ENCODE measurements at places on chromosomes 4 and X. TPM values are rescaled to one million over a fixed set of nuclear protein-coding genes. Genes with fewer than 3 reads are reported as not detected.

DMP1 gene
- total RNA-seq, result not detected

DNA sequence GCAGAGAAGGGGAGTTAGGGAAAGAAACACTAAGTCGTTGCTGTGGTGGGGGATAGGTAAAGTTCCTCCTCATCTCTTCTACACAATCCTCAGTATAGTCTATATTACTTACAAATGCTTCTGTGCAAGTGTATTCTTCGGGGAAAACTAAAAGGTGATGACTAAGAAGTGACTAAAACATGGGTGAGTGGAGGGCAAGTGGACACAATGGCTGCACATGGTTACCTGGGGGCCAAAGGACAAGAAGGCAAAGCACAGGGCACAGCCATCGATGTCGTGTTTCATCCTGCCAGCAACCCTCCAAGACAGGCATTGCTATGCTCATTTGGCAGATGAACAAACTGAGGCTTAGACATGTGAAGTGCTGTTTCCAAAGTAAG, 35.5 kb upstream of the CCKAR start:
- no peak for DNase-seq

SNCA gene
- 0.19 TPM for total RNA-seq

DNA sequence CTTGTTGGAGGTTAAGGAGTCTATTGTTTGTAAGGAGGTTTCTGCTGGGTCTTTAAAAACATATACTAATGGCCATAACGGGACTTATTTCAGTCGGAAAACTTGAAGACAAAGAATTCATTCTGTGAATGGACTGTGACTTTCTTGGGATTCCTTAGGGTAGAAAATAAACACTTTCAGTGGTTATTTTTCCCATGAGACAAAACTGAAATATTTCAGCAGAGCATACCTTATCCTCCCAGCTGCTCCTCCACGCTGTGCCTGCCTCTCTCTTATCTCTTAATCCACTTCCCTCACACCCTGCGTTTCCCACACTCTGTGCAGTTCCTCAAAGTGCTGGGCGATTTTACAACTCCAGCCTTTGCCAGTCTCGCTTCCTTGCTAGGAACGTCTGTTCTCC, 47.1 kb upstream of the SORBS2 start:
- DNase-seq, result no peak

GPAT3 gene
- 3.6 TPM for total RNA-seq

MAGEC3 gene
- total RNA-seq, result not detected

DNA sequence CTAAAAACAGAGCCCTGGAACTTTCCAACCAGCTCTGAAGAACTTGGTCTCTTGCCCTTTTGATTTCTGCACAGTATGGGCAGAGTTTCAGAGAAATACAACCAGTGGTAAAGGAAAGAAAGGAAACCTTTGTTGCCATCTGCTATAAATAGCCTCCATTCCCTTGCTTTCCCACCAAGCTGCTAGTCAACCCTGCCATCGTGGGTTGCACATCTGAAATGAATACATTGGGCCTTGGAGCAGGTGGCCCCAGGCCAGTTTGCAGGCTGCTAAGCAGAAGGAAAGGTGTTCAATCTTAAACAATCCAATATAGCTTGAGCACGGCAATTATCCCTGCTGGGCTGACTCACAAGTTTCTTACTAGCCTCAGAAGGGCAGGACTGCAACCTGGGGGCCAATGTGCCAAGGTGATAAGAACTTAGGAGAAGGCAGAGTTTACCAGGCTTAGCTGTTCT, 142.5 kb downstream of the PPARGC1A start:
- DNase-seq, result no peak

ALPK1 gene
- total RNA-seq, result 9.1 TPM

GRCh38 chrX:16826207-16826606, 39.9 kb downstream of the TXLNG start:
- peak; percentile 59 for DNase-seq

Data from activated CD4-positive, alpha-beta T cell treated with anti-CD3 and anti-CD28 coated beads, Interleukin-2, amount 10 ng/mL, durations not matched to agents 24 days and 14 days (primary cell).